Activated T-cell treated with anti-CD3 and anti-CD28 coated beads for 24 hours (primary cell): ENCODE measurements at places on chromosomes 3 and 15.
A peak's percentile ranks its signal among the peaks of the same experiment; 100 is the strongest.

DNA sequence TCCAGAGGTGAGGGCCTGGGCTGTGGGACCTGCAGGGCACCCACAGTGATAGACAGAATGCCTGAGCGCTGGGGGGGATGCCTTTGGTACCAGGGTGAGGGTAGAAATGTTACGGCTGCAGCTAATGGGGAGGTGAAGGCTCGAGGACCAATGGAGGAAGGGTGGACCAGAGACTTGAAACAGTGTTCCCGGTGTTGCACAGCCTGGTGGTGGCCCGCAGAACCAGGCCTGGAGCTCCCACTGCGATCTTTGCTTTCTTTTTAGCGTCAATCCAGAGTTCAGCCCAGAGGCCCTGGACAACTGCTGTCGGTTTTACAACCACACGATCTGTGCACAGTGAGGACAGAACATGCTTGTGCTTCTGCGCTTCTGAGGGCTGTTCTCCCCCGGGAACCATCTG is 36.8 kb upstream of the PDE8A start:
- DNase-seq: no peak

GRCh38 chr3:55127565-55127964 is 199.7 kb upstream of the LRTM1 start:
- no peak for DNase-seq

DNA sequence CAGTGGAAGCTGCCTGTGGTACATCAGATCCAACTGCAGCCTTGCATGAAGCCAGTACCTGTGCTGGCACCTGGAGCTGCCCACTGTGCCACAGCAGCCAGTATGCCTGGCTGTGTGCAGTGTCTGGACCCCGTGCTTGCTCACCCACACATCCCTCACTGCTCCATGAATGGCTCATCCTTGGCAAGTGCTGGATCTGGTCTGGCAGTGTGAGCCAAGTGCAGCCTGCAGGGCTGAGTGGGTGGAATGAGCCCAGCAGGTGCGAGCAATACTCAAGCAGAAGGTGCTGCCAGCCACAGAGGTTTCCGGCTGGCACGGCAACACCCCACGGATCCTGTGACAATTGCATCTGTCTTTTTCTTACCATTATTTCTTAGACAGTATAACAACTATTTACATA is 488.2 kb upstream of the ROBO2 start:
- no peak for DNase-seq

DNA sequence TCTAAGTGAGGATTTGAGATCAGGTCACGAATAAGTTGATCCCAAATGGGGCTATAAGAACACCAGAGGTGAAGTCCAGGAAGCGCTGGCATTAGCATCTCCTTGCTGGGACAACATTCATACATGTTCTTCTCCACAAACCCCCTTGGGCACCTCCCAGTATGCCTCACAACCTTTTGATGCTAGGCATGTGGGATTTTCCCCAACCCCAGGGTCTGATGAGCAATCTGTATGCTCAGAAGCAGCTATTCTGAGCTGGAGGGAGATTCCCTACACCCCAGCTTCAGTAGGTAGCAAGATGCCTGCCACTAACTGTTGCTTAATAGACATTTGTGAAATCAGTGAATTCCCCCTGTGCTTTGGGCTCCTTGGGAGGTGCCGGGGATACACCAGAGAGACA is 32.2 kb downstream of the SLC6A11 start:
- DNase-seq: peak; percentile 20

GRCh38 chr3:107868449-107868848 is 222.4 kb downstream of the CD47 start:
- no peak for DNase-seq

DNA sequence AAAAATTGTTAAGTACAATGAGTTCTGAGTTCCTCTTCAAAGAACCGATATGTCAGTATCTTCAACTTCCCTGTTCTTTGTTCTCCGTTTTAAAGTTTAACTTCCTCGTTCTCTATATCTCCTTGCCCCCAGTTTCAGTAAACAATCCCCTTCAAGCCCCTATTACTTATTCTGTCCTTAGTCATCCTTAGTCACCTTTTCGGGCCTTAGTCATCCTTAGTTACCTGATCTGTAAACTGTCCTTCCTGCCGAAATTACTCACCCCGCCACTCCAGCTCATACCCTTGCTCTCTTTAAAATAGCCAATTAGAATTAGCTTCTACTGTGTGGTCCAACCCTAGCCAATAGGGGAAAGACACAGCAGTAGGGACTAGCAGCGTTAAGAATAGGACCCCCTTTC is 1165.6 kb downstream of the NSUN3 start:
- no peak for DNase-seq
